ENCODE measurements at places on chromosomes 4 and X.

DNA sequence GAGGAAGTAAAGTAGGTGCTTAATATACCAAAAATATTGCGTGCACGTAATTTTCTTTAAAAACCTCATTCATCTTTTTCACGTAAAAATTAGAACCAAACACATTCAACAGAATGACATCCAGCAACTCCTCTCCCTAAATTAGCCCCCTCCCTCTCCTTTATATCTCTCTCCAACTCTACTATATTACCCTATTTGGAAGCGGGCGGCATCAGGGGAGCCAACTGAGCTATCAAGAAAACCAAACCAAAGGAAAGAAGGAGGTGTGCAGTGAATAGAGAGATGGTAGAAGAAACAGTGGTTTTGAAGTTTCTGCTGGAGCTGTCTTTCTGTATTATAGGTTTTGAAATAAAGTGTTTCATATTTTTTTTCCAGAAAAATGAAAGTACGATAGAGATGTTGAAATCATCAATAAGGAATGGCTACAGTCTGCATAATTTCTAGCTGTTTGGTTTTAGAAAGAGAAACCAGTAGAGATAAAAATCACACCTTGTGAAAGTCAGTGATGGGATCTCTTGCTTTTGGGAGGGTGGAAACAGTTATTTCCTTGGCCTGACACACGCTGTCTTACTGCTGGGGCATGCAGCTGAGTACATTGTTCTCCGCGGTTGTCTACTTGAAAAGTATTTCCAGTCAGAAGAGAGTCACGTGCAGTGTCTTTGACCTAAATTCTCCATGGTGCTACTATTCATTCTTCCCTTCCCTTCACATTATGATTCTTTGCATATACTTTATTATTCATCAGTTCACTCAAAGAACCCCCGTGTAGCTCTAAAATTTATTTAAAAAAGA, 94.1 kb upstream of the WDR17 start:
- DNase-seq = no peak

- peak; percentile 76 for DNase-seq
Observed at GRCh38 chr4:1248245-1249147, at the start of gene CTBP1. CTBP1 (minus strand) TSS chr4:1249130; CDS start chr4:1241331, 7,799 bp downstream.

- DNase-seq = no peak
Observed at GRCh38 chr4:94676970-94677369, 80.8 kb upstream of the BMPR1B start.

- DNase-seq = no peak
Observed at GRCh38 chr4:25608644-25609043, 47.0 kb upstream of the SLC34A2 start.

GRCh38 chr4:58113126-58113525, 1002.9 kb upstream of the IGFBP7 start:
- DNase-seq = no peak

DNA sequence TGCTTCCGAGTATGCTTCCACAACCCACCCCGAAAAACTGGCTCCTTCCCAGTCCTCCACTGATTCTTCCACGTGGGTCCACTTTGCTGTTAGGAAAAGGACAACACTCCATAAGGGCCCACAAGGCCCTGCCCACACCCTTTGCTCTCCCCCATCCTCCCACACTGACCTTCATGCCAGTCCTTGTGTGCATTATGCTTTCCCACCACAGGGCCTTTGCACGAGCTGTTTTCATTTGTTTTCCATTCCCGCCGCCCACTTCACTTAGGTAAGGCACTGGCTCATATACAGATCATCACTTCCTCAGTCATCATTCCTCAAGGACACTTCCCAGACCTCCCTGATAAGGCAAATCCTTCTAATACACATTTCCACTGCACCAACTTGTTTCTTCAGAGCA, 16.8 kb upstream of the SEL1L3 start:
- DNase-seq = no peak

DNA sequence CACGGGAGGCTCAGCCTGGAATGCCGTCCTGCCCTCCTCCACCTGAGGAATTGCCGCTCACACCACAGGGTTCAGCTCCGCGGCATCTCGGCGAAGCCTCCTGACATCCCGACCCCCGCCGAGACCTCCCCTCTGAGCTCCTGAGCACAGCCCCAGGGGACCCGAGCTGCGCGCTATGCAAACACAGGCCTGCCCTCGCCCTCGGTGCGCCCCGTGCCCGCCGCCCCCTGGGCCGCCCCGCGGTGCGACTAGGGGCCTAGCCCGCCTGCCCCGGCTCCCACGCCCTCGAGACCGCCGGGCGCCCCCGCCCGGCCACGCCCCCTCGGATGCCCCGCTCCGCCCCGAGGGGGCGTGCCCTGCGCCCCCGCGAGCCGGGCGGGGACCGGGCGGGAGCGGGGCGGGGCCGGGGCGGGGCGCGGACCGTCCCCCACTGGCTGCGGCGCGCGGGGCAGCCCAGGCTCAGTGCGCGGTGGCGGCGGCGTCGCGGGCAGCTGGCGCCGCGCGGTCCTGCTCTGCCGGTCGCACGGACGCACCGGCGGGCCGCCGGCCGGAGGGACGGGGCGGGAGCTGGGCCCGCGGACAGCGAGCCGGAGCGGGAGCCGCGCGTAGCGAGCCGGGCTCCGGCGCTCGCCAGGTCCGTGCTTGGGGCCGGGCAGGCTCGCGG, at the start of gene FGFR3:
Gene FGFR3, plus strand, starts transcription at position 462 of the 664 bp plus-strand sequence. CDS start 642 bp downstream, outside the sequence.
- peak; percentile 11 for DNase-seq

DNA sequence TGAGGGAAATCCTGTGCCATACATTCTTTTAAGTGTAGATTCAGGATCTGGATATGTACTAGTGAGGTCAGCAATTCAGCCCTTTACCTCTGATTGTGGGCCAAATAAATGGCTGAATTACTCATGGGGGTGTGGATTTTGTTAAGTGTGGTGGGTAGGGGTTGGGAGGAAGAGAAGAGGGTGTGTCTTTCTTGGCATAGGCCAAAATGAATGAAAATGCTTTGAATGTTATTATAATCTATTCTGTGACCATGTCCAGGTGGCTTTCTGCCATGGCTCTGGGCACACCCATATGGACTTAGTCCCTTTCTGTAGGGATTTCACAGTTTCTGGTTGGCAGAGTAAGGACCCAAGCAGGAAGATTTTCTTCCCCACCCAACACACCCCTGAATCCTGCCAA, 244.3 kb downstream of the CBR4 start:
- no peak for DNase-seq

Data from stimulated activated CD4-positive, alpha-beta T cell treated with anti-CD3 and anti-CD28 coated beads, TNF-alpha, amount 100 ng/mL, for 24 hours (primary cell).